ENCODE measurements at places on chromosomes 1 and 21. TPM values are rescaled to one million over a fixed set of nuclear protein-coding genes. Genes with fewer than 3 reads are reported as not detected.

DNA sequence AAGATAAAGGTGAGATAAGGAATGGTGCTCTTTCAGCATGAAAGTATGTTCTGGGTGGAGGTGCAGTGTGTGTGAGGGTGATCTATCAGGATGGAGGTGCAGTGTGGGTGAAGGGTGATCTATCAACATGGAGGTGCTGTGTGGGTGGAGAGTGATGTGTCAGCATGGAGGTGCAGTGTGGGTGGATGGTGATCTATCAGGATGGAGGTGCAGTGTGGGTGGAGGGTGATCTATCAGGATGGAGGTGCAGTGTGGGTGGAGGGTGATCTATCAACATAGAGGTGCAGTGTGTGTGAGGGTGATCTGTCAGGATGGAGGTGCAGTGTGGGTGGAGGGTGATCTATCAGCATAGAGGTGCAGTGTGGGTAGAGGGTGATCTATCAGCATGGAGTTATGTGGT lies 12.3 kb upstream of the MAP10 start:
- no peak for DNase-seq

Gene OR10J1
- total RNA-seq, result not detected

Gene LCE2C
- total RNA-seq, result not detected

Gene SPRR4
- not detected for total RNA-seq

GRCh38 chr1:160685266-160685665 lies 26.4 kb downstream of the CD48 start:
- no peak for DNase-seq

GRCh38 chr1:230243583-230244353 lies 176.7 kb downstream of the GALNT2 start:
- DNase-seq, result no peak

Gene HJV
- 71.0 TPM for total RNA-seq

Gene KIF1B
- total RNA-seq, result 70.0 TPM

DNA sequence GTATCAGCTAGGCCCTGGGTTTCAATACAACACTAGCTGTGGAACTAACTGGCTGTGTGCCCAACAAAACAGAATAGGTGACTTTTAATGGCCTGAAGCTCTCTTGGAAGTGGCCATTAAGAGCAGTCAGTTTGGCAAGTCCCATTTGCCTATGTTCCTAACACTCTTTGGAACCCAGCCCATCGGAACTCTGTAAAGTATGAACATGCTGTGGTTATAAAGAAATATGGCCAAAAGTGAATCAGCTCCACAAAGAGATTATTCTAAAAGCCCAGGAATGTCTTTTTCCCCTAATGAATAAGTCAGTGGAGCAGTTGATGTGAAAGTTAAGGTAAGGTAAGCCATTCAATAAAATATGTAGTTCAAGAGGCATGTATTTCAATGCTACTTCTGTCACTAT lies 223.7 kb upstream of the ADAMTS5 start:
- DNase-seq, result no peak

Gene UTS2
- not detected for total RNA-seq

Gene IGFN1
- total RNA-seq, result not detected

Gene MYCL
- 1.1 TPM for total RNA-seq
